ENCODE measurements at places on chromosomes 1 and 21. TPM values are rescaled to one million over a fixed set of nuclear protein-coding genes. Genes with fewer than 3 reads are reported as not detected.
A peak's percentile ranks its signal among the peaks of the same experiment; 100 is the strongest.

DNA sequence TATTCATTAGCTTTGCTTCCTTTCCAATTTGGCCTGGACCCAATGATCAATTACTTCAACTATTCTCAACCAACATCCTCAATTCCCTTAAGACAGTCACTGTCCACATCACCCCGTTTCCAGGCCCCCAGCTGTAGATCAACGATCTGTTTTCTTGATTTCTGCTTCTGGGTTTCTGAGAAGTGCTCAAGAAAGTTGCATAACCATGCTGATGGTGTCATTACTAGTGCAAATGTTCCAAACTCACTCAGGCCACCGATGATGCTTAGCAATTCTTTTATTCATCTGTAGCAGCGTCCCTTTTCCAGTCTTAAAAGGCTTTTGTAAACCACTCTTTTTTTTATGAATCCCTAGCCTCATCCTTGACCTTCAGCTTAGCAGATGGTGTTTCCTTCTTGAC lies 155.8 kb upstream of the PTGFR start:
- DNase-seq: no peak

DNA sequence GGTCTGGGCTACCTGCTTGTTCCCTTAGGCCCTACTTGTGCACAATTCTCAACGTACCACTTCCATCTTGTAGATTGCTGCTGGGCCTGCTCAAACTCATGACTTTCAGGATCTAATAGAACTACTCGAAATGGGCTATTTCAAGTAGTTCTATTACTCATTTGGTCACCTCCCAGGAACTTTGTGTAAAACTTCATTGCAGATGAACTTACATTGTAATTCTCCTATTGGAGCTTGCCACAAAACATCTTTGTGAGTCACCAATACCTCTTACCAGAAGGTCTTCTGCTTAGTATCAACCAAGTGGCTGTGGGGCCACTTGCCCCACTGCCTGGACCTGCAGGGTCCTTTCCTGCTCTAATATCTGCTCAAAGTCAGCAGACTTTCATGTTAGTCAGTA lies 10.7 kb upstream of the MYOCOS start:
- DNase-seq: peak; percentile 48

The TMPRSS3 gene
- total RNA-seq: not detected

GRCh38 chr21:39531840-39532239 lies 80.1 kb downstream of the SH3BGR start:
- DNase-seq: no peak

GRCh38 chr1:79895573-79895972 lies 889.0 kb upstream of the ADGRL4 start:
- DNase-seq: no peak

The HPCA gene
- not detected for total RNA-seq

GRCh38 chr1:246683521-246683920 lies 40.7 kb upstream of the SCCPDH start:
- DNase-seq: no peak

The IL19 gene
- not detected for total RNA-seq

The OXCT2 gene
- total RNA-seq: 0.36 TPM

DNA sequence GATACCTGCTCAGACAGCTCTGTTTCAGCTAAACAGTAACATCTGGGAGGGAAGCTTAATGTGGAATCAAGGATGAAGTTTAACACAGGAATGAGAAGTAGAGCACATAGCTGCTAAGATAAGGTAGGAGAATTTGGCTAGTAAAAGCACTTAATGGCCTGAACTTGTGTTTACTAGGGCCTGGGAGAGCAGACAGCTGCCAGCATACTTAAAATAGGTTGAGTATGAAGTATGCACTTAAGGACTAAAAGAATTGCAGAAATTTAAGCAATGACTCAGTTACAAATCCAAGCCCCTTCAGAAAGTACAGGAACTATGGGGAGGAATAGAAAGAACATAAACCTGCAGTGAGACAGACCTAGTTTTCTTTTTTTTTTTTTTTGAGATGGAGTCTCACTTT lies 53.0 kb downstream of the BACH1 start:
- peak; percentile 97 for DNase-seq

DNA sequence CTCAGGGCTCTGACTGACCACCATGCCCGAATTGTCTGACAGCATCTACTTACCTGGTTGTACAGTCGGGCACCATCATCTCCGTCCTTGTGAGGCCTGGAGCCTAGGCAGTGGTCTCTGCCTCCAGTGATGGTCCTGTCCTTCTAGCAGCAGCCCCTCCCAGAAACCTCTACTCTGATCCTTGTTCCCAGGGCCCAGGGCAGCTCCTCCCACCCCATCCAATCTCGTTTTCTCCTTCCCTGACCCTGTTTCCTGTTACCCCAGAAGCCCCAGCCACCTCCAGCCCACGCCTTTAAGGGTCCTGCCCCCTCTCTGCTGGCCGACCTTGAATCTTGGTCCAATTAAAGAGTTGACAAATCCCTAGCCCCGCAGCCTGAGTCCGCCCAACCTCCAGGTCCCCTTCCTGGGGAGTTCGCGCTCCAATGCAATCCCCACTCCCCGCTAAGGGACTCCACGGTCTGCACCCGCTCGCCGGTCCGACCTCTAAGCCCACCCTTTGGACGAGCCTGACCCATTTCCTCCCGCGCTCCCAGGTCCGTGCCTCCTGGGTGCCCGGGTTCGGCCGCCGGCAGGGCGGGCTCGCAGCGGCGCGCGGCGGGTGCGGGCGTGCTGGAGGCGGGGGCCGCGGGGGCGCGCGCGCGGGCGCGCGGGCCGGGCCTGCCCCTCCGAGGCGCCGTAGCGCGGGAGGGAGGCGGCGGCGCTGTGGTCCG lies at the start of gene B4GALT2:
Gene B4GALT2, plus strand, starts transcription at position 660 of the 710 bp plus-strand sequence. CDS start 1,951 bp downstream, outside the sequence.
- no peak for DNase-seq

DNA sequence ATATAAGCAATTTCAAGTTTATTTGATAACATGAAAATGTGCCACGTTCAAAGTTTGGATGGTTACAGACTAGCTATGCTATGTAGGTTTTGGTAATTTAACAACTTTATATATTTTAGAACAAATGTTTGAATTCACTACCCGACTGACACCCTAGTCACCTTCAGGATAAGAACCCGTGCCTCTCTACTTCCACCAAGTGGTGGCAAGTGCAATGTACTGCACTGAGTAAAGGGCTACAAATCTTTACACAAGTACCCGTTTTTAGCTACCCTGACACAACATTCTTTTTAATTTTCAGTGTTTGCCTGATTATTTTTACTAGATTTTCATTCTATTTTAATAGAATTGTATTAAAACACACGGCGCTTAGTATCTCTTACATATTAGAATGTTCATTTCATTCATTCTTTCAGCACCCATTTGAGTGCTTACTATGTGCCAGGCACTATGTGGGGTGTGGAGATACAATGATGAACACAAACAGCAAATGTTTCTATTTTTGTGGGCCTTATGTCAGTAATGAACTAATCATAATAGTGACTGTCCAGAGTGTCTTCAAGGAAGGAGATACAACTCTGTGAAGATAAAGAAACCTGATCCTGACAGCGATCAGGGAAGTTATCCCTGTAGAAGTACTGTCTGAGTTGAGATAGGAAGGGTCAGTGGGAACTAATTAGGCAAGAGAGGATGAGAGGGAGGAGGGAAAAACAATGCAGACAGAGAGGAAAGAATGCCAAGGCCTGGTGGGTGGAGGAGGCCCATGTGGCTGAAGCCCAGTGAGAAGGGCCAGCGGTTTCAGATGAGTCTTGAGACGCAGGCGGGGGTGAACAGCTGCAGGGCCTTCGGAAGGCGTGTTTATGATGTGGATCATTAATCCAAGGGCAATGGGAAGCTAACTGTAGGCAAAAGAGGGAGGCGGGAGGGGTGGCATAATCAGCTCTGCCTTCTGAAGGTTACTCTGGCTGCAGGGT lies 3.8 kb downstream of the LCA5L start:
- DNase-seq: peak; percentile 32

The LIN28A gene
- 16.7 TPM for total RNA-seq

DNA sequence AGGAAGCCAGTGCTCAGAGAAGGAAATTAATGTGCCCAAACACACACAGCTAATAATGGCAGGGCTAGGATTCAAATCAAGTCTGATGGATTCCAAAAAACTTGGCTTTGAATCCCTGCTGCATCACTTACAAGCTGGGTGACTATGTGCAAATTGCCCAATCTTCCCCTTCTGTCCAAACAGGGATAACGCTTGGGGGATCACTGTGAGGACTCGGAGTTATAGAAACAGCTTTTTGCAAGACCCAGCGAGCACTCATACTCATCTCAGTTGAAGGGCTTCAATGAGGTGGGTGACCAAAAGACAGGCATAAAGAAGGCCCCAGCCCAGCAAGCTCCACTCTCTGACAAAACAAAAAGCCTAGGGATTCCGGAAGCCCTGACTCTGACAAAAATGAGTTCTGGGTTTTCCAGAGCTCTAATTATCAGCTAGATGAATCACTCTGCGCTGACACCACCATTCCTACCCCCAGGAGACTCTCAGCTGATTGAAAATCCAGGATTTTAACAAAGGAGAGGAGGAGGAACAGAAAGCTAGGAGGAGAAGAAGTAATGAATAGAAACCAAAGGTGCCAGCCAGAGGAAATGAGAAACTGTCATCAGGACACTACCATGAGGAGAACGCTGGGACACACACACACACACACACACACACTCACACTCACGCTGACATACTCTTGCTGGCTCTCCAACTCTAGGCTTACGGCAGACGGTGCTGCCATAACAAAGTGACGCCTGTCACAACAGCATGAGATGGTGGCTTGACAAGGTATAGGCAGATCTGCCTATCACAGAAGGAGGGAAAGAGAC lies 1.6 kb upstream of the STK40 start:
- peak; percentile 80 for DNase-seq

DNA sequence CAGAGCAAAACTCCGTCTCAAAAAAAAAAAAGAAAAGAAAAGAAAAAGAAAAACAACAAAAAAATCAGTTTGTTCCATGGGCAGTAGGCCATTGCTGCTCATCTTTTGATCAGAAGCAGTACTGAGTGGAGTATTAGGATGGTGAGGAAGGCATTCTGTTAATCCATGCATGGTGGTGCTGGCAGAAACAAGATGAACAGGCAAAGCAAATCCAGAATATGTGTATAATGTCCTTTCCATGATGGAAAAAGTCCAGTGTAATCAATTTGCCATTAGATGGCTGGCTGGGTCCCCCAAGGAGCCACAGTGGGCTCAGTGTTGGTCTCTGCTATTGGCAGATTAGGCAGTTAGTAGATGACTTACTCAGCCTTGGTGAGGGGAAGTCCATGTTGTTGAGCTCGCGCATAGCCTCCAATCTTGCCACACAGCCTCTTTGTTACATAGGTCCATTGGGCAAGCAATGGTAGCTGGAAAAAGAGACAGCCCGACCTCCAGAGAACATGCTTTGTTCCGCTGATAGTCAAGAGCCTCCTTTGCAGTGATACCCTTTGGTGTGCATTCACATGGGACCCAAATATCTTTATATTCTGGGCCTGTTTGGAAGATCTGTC lies 23.3 kb downstream of the H3-3A start:
- DNase-seq: no peak

DNA sequence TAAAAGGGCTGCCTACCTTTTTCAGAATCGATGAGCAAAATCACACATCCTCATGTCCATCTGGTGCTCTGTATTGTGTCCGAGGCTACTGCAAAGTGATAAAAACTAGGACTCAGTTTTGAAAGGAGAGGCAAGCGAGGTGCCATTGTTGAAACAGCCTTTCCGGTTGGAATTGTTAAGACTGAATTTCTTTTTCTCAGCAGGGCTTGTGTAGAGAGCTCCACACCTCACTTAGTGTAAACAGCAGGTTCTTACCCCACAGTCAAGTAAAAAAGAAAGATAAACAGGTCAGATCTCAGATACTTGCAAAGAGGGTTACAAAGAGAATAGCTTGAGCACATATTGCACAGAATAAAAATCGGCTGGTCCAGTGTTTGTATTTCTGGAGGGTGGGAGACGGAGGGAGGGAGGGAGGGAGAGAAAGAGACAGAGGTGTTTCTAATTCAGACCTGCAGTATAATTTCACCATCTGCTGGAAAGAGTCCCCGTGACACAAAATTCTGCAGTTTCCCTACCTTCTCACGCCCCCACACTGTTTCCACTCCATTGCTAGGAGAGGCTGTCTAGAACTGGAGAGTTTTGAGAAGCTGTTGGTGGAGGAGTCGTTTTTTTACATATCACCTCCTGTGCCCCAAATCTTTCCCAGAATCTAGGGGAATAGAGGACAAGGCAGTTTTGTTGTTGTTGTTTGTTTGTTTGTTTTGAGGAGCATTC lies 82.5 kb downstream of the EDEM3 start:
- DNase-seq: no peak

The PATJ gene
- total RNA-seq: 9.1 TPM

DNA sequence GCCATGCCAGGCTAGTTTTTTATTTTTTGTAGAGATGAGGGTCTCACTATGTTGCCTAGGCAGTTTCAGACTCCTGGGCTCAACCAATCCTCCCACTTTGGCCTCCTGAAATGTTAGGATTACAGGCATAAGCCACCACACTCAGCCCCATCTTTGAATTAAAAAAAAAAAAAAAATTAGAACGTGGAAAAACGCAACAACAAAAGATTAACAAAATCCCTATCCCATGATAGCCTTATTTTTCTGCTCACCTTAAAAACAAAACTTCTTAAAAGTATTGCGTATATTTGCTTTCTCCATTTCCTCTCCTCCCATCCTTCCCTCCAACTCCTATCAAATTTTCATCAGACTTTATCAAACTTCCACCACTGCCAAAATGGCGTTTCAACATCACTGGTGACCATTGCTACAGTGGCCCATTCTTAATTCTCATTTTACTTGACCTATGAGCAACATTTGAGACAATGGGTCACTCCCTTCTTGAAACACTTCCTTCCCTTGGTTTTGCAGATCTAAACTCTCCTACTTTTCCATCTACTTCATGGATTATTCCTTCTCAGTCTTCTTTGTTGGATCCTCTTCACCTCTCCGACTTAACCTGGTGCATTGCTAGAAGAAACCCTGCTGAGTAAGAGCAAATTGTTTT lies 579 bp upstream of the ZNF684 start:
- no peak for DNase-seq

- DNase-seq: no peak
These were observed 24.2 kb downstream of the CEP170 start for GRCh38 chr1:243230914-243231313.

The HCRTR1 gene
- not detected for total RNA-seq

DNA sequence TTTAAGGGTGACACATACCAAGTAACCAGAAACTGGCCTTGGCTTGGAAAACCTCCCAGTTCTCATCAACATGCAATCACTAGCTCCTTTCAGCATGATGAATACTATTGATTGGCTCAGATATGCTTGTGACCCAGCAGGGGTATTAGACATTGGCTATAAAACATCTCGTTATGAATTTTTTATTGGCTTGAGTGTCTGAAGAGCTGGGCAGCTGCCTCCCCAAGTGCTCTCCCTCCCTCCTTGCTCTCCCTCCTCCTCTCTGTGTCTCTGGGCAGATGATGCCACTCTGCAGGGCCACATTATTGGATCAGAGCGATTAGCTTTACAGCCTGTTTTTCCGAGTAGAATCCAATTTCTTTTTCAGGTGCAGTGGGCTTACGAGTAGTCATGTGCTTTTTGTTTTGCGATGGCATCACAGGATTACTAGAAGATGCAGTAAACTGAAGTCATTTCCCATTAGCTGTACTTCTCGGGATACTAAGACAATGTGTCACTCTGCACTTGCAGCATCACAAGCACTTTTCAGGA lies 79.3 kb upstream of the ATF3 start:
- DNase-seq: peak; percentile 50

- peak; percentile 56 for DNase-seq
These were observed 13.4 kb upstream of the ODF2L start for GRCh38 chr1:86409416-86410021.
